Anterior cingulate cortex (tissue), 58 donors: ENCODE measurements at places on chromosomes 2 and 18.

- DNase-seq = no peak
Observed at GRCh38 chr2:226446406-226447001, 353.1 kb downstream of the IRS1 start.

DNA sequence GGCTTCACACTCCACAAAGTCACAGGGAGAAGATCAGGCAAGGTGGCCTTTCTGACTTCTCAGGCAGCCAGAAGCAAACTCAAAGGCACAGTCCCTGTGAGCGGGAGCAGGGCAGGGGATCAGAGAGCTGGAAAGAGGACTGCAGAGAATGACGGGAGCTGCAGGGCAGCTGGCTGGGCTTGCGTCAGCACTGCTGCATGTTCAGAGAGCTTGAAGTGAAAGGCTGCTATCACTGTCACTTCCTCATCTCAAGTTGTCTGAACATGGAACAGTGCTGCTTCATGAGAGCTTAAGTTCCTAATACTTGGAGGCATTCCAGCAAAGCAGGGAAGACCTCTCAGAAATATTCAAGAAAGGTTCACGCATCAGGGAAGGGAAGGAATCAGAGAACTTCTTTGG, 20.4 kb downstream of the TGFBRAP1 start:
- DNase-seq = peak; percentile 12

DNA sequence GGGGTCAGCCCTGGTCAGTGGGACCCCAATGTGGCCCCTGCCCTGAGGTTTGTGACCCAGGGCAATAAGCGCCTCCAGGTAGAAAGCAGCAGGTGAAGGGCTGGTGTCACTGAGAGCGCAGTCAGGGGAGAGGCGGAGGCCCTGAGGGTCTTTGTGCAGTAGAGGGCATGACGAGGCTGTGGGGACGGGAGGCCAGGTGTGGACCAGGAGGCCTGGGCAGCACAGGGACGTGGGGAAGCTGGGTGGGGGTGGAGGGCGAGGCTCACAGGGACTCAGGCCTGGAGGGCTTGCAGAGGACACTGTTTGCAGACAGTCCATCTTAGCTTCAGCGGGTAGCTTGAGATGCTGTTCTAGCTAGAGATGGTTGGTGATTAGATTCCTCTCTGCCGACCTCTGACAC, 32.0 kb downstream of the TRAF3IP1 start:
- no peak for DNase-seq

DNA sequence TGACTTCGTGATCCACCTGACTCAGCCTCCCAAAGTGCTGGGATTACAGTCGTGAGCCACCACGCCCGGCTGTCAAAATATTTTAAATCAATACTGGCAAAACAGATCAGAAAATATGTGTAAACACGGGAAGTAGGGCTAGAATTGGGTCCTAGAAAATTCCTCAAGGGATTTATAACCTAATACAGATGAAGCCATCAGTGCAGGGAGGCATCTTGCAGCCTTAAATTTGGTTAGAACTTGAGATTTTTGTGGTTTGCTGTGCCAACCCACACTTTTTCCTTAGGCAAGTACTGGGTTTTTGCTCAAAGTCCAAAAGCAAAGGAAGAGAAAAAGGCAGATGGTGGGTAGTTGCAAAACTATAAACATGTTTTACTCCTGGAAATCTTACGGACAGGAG, 33.7 kb upstream of the NFE2L2 start:
- no peak for DNase-seq

- DNase-seq = no peak
Observed at GRCh38 chr2:45850558-45850957, 199.1 kb downstream of the PRKCE start.

GRCh38 chr2:179107737-179108136, 57.8 kb upstream of the CCDC141 start:
- DNase-seq = no peak

DNA sequence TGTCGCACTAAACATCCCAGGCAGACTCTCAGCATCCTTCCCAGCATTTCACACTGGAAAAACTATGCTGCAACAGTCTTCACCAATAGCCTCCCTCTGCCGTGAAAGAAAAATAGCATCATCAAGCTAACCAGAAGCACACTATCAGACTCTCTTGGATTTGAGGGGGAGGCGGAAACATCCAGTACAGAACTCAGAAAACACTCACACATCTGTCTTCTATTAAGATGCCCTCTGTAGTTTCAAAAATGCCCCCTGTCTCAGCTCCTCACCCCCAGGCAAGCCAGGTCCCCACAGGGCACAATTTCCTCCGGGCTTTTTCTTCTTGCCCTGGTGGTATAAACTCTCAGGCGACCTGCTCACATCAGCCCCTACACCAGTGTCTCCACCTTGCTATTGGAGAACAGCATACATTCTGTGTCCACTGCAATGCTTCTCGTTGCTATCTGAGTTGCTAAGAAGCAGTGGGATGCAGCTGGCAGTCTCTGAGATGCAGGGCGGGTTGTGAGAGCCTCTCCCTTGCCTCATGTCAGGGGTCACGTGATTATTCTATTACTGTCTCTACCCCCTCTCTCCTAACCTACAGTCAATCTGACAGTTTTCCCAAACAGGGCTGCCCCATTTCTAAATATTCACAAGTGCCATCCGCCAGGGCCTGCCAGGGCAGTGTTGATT, 189.9 kb downstream of the INO80D start:
- DNase-seq = no peak

GRCh38 chr2:153388246-153388645, 90.3 kb downstream of the RPRM start:
- DNase-seq = no peak

- DNase-seq = no peak
Observed at GRCh38 chr18:63707816-63708215, 5.1 kb downstream of the SERPINB11 start.

GRCh38 chr2:146123714-146124113, 1603.8 kb upstream of the ZEB2 start:
- DNase-seq = no peak

- no peak for DNase-seq
Observed at GRCh38 chr2:219175928-219176817, 552 bp downstream of the CNPPD1 start.

DNA sequence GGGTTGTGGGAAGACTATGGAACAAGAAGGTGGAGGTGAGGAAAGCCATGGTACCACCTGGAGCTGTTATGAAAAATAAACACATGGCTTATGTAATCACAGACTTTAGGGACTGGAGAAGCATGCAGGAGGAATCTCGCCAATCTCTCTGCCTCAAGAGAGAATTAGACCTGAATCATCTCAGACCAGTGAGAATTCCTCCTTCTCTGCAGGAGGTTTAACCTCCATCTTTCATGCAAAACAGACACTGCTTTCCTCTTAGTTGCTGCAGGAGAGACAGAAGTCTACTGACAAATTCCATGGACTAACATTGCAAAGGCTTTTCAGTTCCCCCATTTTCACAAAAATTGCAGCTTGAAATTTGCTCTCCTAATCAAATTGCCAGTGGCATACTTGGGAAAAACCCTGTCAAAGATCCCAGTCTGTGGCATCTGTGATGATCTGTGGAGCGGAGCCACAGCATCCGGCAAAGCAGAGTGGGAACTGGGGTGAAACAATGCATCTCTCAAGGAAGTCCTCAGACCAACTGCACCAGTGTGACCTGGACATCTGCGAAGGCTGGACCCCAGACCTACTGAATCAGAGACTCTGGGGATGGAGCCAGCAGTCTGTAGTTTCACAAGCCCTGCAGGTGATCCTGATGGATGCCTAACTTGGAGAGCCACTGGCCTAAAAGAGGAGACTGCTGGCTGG, 28.6 kb upstream of the NCKAP5 start:
- no peak for DNase-seq

DNA sequence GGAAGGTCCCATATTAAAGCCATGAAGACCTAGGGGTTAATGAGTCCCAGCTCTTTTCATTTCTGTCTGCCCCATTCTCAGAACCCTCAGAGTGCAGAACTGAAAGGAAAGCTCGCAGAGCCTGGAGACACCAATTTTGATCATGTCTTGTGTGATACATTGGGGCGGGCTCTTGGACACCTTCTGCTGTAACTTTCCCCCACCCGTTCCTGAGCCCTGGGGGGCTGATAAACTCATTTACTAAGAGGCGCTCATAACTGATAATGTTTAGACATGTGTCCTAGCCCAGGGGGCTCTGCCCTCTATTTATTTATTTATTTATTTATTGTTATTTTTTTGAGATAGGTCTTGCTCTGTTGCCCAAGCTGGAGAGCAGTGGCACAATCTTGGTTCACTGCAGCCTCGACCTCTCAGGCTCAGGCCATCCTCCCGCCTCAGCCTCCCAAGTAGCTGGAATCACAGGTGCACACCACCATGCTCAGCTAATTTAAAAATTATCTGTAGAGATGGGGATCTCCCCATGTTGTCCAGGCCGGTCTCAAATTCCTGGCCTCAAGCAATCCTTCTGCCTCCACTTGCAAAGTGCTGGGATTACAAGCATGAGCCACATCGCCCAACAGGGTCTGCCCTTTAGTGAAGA, 72.4 kb upstream of the HAAO start:
- no peak for DNase-seq

- DNase-seq = peak; percentile 95
Observed at GRCh38 chr2:47079515-47080412, 75.3 kb downstream of the STPG4 start.

DNA sequence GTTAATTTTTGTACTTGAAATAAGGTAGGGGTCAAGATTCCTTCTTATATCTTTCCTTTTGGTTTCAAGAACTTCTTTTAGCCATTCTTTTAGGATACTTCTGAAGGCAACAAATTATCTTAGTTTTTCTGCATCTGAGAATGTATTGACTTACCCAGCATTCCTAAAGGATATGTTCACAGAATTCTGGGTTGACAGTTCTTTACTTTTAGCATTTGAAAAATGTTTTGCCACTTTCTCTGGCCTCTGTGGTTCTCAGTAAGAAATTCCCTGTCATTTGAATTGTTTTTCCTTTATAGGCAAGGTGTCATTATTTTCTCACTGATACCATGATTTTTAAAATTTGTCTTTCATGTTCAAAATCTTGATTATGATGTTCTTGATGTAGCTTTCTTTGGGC, 162.4 kb downstream of the GALNT1 start:
- no peak for DNase-seq

DNA sequence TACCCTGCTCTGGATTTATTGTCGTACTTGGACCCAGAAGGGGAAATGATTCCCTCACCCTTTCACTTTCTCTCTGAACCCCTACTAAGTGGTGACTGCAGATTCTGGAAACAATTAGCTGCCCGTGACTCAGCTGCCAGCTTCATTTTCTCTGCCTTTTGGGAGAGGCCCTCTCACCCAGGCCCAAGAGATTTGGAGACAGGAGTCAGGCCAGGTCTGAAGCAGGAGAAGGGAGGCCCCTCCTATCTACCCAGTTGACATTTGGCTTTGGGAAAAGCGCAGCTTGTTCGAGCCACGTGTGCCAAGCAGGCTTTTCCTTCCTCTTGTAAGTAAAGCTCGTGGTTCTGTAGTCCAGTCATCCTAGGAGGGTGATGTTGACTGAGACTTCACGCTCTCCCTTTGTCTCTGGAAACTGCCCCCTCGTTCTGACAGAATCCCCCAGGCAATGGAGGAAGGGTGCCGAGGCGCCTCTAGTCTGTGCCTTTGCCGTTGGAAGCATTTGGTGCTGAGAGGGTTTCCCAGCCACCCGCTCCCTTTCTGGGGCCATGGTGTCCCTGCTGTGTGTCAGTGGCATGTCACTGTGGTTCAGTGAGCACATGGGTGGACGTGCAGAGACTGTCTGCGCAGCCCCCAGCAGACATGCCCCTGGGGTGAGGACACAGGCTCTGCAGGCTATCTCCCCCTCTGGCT, 8.6 kb downstream of the OXER1 start:
- no peak for DNase-seq

DNA sequence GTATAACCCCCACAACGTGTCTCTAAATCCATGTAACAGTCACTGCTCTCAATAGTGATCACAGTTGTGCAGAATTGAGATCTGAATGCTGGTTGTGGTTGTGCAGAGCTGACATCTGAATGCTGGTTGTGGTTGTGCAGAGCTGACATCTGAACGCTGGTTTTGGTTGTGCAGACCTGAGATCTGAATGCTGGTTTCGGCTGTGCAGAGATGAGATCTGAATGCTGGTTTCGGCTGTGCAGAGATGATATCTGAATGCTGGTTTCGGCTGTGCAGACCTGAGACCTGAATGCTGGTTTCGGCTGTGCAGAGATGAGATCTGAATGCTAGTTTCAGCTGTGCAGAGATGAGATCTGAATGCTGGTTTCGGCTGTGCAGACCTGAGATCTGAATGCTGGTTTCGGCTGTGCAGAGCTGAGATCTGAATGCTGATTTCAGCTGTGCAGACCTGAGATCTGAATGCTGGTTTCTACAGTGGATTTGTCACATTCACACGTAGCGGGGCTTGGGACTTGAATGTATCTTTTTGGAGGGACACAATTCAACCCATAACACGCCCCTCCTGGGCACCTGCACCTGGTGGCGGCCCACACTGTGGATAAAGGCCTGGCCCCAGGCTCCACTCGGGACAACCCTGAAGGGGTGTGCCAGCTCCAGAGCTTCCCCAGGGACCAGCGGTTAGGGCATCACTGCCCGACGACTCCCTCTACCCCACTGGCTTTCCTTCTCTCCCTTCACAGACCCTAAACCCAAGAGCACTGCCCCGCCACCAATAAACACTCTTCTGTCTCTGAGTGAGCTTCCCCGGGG, 51.1 kb upstream of the SLC66A3 start:
- DNase-seq = no peak

DNA sequence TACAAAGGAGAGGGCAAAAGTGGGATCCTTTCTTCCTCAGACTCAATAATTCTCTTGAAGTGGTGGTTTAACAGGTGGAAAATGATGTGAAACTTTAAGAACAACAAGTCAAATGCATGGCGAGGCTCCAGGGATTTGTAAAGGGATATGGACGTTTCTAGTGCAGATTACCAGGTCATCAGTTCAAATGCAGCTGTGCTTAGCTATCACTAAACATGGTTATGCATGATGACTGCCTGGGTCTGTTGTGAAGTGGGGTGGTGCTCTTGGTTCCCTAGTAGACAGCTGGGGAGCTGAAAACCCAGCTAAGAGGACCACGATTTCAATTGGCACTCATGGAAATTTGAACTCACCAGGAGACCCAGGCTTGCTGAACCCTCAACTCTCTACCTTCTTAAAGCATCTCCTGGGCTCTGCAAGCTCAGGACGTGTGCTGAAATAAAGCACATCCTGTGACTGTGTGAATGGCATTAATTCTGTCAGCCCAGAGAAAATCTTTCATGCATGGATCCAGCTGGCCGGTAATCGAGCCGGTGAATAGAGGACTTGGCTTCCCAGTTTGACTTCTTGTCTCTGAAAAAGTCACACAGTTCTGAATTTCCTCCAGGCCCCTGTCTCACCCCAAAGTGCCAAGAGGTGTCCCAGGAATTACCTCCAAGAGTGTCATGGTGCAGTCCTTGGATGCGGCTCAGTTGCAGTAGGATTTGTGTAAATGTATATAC, 146.1 kb downstream of the MTX2 start:
- DNase-seq = no peak

DNA sequence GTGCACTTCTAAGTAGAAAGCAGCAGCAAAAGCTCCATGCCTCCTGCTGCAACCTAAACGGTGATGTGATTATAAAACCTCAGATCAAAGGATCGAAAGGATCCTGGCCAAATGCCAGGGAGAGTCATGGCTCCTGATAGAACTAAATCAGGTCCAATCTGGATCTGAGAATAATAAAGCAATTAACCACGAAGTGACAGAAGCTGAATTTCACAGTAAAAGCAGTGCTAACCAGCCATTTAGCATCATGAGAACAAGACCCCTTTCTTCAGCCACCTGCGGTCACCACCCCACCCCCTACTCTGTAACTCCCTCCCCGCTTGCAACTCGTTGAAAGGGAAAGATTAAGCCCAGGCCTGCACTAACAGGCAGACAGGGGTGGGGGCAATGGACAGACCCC, 748.7 kb downstream of the BCL11A start:
- no peak for DNase-seq

GRCh38 chr2:180653481-180653880, 326.9 kb upstream of the UBE2E3 start:
- no peak for DNase-seq
